ENCODE measurements at places on chromosomes 16 and 17.

DNA sequence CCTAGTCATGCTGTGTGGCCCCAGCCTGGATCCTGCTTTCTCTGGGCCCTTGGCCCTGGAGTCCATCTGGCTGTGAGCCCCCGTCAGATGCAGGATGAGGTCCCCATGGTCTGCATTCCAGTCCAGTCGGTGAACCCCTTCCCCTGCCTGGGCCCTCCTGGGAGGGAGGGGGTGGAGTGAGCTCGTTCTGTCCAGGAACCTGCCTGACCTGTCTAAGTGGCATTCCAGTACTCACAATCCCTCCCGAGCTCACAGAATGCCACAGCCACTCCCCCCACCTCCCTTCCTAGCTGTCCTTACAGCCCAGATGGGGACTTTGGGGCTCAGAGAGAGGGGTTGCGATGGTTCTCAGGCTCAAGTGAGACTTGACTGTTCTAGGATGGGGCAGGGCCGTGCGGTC is 15.5 kb downstream of the SPNS2 start:
- DNase-seq = no peak

DNA sequence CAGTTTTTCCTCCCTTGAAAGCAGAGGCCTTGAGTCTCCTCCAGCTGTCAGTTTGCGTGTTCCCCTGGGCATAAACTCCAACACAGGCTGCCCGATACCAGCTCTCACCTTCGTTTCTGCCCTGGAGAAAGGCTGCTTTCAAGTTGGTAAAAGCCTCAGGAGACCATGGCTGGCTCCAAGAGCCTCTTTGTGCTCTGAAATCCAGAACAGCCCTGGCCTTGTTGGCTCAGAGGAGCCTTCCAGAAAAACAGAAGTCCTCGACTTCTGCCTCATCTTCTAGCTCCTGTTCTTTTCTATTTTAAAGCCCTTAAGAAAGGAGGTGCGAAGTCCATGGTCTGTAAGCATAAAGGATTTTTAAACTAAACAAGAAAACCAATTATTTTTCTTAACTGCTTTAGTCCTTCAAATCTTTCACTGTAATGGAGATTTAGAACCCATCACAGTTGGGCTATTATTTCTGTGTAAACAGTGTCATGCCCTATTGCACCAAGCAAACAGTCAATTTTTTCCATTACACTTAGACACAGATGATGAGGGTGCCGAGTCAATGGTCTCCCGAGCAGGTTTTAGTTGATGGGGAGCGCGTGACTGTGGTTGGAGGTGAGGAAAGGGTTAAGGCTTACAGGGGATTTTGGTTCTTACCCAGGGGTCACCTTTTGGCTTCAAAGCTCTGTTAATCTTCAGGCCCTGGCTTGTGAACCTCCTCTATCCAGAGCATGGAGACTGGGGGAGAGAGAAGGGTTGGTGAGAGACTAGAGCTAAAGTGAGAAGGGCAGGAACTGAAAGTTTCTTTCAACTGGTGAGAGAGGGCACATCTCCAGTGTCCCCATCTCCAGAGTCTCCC is 212.8 kb downstream of the MSI2 start:
- DNase-seq = no peak

- no peak for DNase-seq
These were observed 19.8 kb upstream of the RPH3AL start for GRCh38 chr17:372157-373152.

- no peak for DNase-seq
These were observed 777.6 kb downstream of the KCNJ18 start for GRCh38 chr17:22469941-22470340.

GRCh38 chr16:87687126-87687910 is 78.5 kb downstream of the KLHDC4 start:
- no peak for DNase-seq

- DNase-seq = no peak
These were observed 423.7 kb downstream of the TOX3 start for GRCh38 chr16:52123061-52123839.

- DNase-seq = no peak
These were observed 52.1 kb downstream of the BANP start for GRCh38 chr16:88003316-88003715.

- peak; percentile 11 for DNase-seq
These were observed 31.8 kb downstream of the USP7 start for GRCh38 chr16:8931859-8932258.

- no peak for DNase-seq
These were observed 102.4 kb downstream of the ABCC12 start for GRCh38 chr16:48053418-48053745.

DNA sequence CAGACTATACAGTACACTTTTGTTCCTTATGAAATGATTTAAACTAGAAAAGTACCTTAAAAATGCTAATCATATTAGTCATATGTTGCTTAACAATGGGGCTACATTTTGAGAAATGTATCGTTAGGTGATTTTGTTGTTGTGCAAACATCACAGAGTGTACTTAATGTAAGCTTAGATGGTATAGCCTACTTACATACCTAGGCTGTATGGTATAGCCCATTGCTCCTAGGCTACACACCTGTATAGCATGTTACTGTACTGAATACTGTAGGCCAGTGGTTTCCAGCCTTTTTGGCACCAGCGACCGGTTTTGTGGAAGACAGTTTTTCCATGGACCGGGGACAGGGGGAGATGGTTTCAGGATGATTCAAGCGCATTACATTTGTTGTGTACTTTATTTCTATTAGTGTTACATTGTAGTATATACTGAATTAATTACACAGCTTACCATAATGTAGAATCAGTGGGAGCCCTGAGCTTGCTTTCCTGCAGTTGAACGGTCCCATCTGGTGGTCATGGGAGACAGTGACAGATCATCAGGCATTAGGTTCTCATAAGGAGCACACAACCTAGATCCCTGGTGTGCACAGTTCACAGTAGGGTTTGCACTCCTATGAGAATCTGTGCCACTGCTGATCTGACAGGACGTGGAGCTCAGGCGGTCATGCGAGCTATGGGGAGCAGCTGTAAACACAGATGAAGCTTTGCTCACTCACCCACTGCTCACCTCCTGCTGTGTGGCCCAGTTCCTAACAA is 35.0 kb upstream of the MRC2 start:
- no peak for DNase-seq

DNA sequence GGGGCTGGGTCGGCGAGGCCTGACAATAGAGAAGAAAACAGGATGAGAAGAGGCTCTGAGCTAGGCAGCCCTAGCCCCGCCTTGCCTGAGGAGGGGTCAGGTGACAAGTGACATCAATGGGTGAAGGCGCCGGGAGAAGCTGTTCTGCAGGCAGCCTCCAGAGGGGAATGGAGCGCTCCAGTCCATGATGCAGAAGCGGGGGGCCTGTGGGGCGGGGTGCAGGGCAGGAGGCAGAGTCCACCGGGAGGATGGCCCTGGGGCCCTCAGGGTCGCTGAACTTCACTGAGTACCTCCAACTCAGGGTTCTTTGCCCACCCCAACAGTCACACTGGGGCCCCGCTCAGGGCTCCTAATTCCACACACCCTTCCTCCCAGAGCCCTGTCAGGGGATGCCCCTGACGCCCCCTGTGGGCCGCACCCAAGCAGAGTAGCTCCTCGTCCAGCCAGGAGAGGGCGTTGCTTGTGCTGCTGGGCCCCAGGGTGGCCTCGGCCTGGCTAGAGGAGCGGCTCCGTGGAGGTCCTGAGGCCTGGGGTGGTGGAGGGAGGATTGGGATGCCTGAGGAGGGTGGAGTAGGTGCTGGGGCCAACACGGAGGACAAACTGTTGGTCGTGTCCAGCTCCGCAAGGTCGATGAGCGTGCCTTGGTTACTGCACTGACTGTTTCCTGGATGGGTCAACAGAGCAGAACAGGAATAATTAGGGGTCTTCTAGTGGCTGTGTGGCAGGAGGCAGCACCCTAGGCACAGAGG is 20.8 kb downstream of the GGA3 start:
- DNase-seq = no peak

GRCh38 chr17:42657824-42658588 is 1.1 kb upstream of the TUBG2 start:
- no peak for DNase-seq

DNA sequence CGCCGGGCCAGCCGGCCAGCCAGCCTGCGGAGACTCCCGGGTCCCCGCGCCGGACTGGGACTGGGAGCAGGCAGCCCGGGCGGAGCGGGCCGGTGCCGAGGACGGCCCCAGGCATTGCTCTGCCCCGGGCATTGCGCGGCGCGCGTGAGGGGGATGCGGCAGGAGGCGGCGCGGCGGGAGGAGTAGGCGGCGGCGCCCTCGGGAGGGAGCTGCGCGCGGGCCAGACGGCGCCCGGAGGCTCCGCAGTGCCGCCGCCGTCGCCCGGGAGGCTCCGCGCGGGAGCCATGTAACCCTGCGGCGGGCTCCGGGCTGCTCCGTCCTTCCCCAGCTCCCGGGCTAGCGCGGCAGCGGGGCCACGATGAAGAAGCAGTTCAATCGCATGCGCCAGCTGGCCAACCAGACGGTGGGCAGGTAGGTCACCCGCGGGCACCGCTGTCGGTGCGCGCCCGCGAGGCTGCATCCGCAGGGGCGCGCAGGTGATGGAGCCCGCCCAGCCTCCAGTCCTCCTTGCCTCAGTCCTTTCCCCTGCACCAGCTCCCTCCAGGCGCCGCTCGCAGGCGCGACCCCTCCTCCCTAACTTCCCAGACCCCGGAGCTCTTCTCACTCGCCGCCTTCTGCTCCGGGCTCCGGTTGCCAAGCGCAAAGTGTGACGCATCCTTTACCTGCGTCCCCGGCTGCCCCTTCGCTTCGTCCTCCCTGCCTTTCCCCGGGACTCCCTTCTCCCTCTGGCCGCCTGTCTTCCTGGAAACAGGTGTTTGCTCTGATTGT is at the start of gene ARHGAP44:
Gene ARHGAP44 (plus strand): TSS at position 18 of the 768 bp plus-strand sequence. CDS start 341 bp downstream, at position 359.
- no peak for DNase-seq

DNA sequence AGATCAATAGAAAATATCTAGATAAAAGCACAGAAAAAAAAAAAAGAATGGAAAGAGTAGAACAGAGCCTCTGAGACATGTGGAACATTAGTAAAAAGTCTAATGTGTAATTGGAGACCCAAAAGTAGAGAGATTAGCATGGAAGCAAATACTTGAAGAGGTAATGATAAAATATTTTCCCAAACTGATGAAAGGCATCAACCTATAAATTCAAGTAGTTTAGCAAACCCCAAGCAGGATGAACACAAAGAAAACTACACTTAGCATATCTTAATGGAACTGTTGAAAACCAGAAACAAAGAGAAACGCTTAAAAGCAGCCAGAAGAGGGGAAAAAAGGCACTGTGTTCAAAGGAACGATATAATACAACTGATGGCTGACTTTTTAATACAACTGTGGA is 16.4 kb downstream of the NF1 start:
- DNase-seq = no peak

DNA sequence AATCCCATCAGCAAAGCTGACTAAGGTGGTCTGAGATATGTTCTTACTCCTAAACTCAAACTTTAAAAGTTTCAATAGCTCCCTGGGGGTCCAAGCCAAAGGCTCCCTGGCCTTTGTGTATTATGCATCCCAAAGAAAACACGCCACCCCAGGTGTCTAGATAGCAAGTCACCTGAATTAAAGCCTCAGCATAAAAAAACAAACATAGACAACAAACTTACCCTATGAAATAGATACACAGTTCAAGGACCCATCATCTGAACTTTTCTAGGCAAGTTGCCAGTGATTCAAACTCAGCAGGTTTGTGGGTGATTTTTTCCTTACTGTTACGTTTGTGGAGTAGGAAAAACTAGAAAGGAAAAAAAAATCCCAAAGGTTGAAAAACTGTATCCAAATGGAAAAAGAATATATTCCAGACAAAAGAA is 12.5 kb downstream of the CMTM3 start:
- DNase-seq = no peak

DNA sequence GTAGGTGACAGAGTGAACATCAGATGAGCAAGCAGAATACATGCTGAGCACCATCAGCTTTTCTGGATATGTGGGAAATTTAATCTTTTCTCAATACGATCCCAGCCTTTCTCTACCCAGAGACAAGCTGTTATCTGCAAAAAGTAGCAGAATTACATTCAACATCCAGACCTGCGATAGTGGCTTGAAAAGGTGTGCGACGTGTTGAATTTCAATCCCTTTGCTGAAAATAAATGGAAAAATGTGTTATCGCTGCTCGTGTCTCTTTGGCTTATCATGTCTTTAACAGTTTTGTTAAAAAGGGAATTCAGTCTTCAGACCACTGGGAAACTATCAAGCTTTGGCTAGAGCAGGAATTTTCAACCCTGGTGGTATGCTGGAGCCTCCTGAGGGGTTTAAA is 98.8 kb upstream of the FAM20A start:
- DNase-seq = no peak

DNA sequence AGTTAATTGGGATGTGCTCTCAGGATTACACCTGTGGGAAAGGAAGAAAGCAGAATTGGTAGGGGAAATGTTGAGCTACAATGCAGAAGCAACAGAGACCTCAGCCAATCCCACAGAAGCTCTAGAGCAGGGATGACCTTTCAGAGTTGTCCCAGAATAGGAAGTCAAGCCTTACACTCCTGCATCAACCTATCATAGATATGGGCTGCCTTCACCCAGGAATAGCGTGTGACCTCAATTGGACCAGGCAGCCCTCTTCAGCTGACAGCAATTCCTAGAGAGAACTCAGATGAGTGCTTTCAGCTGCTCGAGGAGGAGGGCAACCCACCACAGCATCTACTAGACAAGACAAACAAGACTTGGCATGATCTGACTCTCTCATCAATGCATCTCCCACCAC is 189.7 kb downstream of the TMEM132E start:
- no peak for DNase-seq

GRCh38 chr17:49647256-49647585 is 30.7 kb downstream of the SPOP start:
- DNase-seq = no peak

GRCh38 chr16:87506423-87507350 is 13.9 kb upstream of the ZCCHC14 start:
- no peak for DNase-seq

GRCh38 chr17:74132354-74132753 is 71.1 kb upstream of the RPL38 start:
- DNase-seq = no peak

DNA sequence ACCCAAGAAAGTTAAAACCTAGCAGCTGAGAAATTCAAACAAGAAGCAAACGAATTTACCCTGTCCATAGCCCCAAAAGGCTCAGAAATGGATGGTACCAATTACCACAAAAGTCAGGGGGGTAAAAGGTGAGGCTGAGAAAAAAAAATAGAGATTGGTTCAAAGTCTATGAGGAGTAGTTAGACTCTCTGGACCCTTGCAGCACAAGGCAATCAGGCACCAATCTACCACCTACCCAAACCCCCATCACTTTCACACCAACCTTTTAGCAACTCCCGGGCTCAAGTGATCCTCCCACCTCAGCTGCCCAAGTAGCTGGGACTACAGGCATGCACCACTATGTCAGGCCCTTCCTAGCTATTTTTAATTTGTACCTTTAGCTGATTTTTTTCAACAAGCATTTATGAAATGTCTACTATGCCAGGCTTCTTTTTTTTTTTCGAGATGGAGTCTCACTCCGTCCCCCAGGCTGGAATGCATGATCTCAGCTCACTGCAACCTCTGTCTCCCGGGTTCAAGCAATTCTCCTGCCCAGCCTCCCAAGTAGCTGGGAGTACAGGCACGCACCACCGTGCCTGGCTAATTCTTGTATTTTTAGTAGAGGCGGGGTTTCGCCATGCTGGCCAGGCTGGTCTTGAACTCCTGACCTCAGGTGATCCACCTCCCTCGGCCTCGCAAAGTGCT is 40.8 kb downstream of the USP32 start:
- no peak for DNase-seq

GRCh38 chr16:81624403-81624759 is 154.7 kb upstream of the PLCG2 start:
- no peak for DNase-seq

GRCh38 chr16:66154801-66155200 is 211.7 kb upstream of the CDH5 start:
- no peak for DNase-seq

Data from effector memory CD4-positive, alpha-beta T cell (primary cell).